Stimulated activated CD8-positive, alpha-beta memory T cell treated with anti-CD3 and anti-CD28 coated beads, Interleukin-4, amount 100 ng/mL, for 48 hours (primary cell): ENCODE measurements at places on chromosomes 3 and 15.

- peak; percentile 63 for DNase-seq
Measured at GRCh38 chr3:133040696-133041523, 2.7 kb downstream of the TMEM108 start.

- DNase-seq: no peak
Measured at GRCh38 chr3:159007331-159007730, 205.5 kb downstream of the MFSD1 start.

DNA sequence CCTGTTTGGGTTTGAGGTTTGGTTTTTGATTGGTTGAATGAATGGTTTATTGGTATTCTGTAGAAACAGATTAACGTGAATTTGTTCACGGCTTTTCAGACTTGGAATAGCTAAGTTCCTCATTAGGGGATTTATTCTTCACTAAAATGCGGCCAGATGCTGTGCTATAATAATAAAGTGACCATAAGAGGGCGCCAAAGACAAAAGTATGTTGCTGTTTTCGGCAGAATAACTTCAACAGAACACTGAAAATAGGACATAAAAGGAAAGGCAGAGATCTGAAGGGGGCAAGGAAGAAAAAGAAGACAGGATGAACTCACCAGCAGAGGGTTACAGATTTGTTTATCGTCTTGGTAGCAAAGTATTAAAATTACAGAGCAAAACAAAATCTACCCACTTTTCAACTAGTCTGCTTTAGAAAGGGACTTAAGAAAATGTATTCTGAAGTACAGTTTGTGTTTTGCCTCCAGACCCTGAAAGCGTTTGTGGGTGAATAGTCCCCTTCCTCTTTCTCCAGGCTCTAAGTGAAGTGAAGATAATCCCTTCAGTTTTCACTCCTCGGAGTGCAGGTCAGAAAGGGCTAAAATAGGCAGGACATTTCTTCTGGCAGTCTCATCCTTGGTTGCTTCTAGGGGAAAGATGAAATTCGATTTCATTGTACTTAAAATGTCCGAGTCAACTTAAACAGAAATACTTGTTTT lies 147.6 kb downstream of the IL20RB start:
- DNase-seq: no peak

- DNase-seq: no peak
Measured at GRCh38 chr3:100244264-100244663, 16.5 kb upstream of the TBC1D23 start.

DNA sequence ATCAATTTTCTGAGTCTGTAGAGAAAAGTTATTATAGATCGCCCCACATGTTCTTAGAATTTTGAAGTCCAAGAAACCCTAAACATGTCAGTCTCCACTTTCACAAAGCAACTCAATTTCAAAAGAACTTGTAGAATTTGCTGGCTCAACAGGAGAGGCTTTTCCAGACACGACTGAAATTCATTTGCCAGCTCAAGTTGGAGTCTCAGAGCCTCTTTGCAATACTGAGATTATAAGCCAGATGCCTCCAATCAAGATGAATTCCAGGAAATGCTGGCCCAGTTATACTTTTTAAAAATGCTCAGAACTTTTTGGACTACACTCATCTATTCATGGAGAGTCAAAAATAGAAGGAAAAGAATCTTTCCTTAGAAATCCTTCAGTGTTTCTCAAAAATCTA lies 56.9 kb upstream of the NLGN1 start:
- no peak for DNase-seq

DNA sequence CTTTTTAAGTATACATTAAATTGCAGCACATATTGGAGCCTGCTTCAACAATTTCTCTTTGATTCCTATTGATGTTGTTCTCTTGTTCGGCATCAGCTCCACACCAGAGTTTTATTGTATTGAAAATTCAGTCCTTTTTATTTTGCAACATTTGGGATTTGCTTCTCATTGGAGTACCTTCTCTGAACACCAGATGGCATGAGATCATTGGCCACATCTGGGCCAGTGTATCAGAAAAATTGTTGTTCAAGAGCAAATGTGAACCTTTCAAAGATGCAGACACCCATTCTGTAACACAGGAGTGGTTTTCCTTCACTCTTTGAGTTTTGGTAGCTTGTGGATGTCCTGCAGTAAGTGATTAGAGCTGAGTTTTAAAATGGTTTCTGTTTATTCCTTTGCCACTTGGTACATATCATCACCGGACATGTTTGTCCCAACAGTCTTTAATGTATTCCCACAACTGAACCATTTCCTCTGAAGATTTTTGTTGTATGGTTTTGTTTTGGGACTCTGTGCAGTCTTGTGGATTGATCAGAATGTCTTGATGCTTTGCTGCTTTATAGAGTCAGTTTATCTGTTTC lies 96.1 kb downstream of the MCTP2 start:
- no peak for DNase-seq

DNA sequence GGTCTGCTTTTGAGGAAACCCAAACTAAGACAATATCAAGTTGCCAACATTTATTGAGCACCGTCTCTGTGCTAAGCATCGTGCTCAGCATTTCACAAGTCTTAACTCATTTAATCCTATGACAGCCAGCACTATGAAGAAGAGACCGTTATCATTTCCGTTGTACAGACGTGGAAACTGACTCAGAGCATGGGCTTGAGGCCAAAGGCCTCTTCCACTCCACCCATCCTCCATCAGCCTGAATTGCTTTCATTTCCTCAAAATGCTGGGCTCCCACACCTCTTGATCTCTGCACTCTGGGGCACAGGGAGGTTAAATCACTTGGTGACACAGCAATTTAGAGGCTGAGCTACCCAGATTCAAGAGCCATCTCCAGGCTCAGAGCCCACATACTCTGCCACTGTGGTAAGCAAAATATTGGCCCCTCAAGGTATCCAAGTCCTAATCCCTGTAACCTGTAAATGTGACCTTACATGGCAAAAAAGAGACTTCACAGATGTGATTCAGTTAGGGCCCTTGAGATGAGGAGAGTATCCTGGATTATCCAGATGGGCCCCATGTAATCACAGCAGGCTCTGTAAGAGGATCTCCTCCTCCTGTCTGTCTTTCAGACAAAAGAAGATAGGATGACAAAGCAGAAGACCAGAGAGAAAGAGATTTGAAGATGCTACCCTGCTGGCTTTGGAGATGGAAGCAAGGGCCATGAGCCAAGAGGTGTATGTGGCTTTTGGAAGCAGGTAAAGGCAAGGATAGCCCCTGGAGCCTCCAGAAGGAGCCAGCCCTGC lies 24.3 kb upstream of the FLNB start:
- DNase-seq: peak; percentile 63

DNA sequence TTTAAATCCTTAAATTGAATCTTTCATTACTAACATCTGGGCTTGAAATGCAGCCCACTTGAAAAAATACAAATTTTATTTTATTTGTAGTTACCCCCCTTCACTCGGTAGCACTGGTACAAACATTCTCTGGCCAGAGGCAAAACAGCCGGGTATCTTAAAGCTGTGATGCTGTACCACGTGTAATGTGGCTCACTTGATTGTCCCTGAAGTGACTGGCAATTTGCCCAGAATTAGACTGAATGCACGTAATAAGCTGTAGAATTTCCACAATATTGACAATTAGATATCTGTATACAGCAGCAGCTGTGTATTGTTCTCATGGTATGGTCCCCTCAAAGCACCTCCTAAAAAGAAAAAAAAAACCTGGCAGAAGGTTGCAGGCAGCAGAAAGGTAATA lies 192.8 kb upstream of the TBC1D5 start:
- no peak for DNase-seq

DNA sequence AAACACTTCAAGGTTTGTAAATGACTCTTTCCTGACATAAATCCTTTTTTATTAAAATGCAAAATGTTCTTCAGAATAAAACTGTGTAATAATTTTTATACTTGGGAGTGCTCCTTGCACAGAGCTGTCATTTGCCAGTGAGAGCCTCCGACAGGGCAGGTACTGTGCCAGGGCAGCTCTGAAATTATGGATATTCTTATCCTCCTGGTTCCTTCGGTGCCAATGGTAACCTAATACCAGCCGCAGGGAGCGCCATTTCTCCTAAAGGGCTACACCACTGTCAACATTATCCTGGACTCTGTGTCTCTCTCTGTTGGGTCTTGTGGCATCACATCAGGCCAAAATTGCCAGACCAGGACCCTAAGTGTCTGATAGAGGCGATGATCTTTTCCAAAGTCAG lies 33.0 kb downstream of the CHDH start:
- DNase-seq: no peak

DNA sequence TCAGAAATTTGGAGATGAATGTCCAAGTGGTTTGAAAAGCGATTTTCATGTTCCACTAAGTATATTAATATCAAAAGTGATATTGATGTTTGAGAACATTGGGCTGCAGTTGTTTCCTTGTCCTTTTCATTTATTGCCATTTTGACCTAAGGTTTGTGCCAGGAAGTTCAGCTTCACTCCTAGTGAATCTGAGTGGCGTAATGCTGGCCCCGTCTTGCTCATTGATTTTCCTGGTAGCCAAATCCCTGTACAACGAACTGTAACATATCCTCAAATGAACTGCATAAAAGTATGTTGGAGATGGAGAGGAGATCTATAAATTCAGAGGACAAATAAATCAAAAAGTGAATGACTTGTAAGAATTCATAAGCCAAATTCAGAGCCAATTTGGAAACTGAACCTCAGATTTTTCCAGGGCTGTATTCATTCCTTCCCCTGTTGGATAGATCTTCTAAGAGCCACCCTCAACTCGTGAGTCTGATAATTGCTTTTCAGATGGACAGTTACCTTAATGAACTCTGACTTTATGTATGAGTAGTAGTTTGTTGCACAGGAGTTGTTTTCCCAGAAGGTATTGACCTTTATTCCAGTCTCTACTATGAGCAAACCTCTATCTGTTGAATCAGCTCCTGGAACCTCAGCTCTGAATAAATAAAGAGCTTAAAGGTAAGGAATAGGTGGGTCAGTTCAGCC lies 72.8 kb downstream of the ITPR1 start:
- DNase-seq: no peak

DNA sequence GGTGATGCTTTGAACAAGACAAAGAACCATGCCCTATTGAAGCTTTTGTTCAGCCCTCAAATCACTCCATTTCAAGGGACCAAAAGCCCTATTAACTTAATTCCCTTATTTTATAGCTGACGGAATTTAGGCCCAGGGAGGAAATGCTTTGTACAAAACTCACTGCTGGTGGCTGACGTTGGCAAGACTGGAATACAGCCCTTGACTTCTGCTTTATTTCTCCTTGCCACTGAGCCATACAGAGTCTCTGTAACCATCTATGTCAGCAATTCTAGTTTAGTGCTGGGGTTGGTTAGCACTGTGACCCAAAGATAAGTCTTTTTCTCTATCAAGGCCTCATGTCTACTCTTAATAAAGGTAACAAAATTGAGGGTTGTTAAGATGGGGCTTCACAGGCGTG lies 316.1 kb upstream of the TPRG1 start:
- DNase-seq: no peak

DNA sequence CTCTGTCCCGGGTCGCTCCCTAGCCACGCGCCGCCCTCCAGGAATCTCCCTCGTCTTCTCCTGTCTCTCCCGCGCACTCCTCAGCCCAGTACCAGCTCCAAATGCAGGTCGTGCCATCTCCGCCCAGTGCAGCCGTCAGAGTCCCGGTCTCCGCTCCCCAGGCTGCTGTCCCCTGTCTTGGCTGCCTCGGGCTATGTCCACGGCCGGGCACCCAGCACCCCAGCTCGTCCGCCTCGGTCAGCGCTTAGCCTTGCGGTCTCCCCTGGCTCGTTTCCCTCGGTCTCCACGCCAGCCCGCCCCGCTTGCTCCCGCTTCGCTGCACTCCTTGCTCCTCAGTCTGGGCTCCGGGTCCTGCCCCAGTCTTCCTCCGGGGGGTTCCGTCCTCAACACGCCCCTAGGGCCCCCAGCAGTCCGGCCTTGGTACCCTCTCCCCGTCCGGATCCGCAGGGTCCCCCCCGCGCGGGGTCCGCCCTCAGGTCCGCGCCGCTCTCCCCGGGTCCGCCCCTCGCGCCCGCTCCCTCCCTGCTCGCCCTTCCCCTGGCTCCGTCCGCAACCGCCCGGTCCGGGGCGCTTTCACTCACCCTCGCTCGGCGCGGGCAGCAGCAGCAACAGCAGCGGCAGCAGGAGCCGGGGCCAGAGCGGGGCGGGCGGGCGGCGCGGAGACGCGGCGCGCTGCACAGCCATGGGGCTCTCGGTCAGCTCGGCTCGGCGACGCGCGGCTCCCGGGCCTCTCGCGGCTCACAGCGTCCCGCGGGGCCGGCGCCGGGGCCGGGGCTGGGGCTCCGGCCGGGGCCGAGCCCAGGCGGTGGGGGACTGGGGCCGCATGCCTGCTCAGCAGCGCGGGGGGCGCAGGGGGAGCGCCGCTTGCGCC lies 462 bp downstream of the IGDCC3 start:
- DNase-seq: no peak

GRCh38 chr3:108328821-108329486 lies 32.6 kb downstream of the HHLA2 start:
- DNase-seq: no peak

DNA sequence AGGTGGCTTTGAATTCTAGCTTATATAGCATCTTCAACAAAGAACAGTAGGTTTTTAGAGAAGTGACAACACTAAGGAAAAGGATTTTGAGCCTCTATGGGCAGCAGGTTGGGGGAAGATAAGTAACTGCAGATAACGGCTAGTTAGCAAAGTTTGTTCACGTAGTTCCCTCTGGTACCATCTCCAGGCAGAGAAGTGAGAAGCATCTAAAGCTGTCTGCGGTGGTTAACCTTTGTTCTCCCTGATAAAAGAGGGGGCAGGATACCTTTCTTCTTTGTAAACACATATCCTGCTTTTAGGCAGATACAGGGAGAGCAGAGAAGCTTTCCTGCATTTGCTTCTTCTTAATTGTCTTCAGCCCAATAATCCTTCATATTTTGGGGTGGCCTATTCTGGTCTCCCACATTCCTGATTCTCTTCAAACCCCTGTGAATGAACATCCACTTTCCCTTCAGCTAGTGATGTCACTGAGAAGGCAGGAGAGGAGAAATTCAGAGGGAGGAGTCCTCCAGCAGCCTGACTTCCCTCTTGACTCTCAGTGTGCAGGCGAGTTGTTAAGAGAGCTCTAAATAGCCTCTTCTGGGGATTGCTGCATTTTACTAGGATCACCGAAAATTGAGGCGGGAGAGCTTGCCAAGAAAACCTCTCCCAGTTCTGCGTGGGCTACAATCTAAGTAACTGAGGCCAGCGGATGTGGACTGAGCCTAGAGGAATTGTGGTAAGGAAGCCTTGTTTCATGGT lies 393.7 kb upstream of the C2CD4B start:
- DNase-seq: no peak

DNA sequence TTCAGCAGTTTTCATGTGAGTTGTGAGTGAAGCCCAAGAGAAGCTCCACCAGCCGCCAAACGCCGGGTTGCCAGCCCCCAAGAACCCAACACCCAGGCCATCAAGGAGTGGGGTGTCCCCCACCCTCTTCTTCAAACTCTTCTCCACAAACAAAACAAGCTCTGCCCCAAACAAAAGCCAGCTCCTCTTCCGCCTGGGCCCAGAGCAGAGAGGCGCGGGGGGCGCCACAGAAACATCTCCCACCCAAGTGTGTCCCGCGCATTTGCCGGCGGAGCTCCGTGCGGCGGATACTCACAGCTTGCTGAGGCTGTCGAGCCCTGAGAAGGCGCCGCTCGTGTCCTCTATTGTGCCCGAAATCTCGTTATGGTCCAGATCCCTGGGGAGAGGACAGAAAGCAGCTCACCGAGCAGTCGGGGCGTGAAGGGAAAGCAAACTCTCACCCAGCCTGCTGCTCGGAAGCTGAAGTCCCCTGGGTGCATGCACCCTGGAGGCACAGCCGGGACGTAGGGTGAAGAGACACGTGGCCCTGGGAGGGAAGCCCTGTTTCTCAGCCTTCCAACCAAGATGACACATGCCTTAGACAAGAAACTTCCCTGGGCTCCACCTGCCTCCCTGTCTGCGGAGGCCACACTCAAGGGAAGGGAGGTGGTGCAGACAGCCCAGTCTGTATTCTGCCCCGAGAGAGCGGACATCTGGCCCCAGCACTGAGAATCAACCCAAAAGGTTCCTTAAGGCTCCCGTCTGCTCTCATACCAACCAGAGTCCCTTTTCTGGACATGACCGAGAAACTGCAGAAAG lies 95.7 kb downstream of the LRIG1 start:
- no peak for DNase-seq
